ENCODE measurements at places on chromosomes 3 and 15.

DNA sequence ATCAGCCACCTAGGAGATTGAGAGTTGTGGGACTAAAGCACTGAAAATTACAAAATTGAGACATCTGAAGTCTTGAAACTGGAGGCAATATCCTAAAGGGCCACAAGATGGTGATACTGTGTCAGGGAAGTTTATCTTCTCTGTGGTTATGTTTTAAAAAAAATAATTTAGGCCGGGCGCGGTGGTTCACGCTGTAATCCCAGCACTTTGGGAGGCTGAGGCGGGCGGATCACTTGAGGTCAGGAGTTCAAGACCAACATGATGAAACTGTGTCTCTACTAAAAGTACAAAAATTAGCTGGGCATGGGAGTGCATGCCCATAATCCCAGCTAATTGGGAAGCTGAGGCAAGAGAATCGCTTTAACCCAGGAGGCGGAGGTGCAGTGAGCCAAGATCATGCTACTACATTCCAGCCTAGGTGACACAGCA, 17.9 kb upstream of the NIT2 start:
- peak; percentile 21 for DNase-seq

DNA sequence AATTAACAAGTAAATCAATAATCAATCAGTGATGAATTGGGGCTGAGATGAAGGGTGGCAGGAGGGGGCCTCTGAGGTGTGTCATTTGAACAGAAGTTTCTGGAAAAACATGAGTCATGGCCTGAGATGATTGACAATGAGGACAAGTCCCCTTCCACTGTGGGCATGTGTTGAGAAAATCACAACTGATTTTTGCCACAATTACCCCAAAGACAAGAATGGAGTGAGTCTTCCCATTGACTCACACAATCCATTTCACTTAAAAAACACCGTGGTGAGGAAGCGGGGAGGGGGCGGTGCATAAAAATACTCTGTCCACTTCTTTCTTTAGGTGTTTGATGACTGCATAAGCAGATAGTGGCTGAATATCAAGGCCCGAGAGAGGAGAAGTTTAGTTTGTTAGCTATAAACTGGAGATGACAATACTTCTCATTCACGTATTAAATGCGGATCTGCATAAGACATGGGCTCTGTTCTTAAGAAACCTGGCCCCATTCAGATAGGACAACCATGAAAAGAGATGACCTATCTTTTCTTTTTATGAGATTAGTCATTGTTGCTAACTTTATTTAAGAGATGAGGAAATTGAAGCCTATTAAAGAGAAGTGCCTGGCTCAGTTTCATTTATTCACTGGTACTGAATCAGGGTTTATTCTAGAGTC, 34.7 kb downstream of the SHC4 start:
- DNase-seq: no peak

DNA sequence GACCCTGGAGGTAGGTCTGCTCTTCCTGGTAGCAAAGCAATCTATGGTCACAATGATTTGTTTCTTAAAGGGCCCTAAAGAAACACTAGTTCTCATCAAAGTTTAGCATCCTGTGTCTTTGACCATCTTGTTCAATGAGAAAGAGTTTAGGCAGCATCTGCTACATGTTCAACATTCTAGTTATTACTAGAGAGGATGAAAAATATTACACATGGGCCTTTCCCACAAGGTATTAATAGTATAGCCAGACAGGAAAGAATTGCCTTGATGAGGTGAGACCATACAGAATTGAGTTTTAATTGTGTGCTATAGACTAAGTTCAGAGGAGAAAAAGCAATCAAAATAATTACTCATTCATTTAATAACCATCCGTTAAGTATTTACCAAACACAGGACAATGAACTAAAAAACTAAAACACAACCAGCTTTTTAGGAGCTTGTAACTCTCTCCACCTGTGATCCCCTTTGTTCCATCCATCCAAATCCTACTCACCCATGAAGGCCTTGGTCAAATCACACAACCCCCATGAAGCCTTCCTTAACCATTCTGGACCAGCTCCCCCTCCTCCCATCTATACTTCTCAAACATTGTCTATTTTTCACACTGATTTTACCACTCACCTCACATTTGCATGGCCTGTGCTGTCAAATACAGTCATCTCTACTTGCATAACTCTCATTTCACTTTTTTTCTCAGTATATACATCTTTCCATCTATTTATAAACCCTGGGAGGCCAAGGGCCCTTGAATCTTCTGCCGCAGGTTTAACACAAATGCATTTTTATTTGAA, 122.9 kb downstream of the RORA start:
- no peak for DNase-seq

DNA sequence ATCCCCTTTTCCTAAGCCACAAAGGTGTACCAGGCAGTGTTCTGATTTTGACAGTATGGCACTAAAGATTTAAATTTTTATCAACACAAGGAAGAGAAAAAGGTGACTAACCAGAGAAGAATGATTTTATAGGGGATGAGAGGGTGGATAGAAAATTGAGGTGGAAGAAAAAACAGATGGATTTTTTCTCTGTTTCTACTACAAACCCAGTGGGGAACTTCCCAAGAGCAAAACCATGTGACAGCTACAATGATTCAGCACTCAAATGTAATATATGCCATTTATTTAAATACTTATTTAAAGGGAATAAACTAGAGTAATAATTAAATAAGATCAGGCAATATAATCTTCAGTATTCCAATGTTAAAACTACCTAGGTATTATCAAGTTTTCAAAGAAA, 11.1 kb downstream of the DCUN1D1 start:
- DNase-seq: no peak

GRCh38 chr3:59880717-59881116, 830.9 kb upstream of the CFAP20DC start:
- no peak for DNase-seq

DNA sequence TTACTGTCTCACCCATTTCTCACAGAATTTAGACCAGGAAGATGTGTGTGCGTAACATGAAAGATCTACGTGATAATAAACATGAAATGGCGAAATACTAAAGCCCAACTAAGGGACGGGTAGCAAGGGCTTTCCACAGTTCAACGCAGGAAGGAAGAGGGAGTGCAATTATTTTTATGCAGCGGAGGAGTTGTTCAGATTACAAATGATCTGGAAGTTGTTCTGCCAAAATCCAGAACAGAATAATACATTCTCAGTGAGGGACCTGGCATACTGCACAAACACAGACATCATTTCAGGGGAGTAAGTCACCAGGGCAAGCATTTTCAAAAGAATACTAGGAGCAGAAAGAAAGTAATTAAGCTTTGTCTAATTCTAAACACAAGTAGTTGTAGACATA, 133.6 kb upstream of the RAP2B start:
- peak; percentile 41 for DNase-seq

GRCh38 chr3:133868186-133868585, 27.5 kb downstream of the RAB6B start:
- DNase-seq: no peak

DNA sequence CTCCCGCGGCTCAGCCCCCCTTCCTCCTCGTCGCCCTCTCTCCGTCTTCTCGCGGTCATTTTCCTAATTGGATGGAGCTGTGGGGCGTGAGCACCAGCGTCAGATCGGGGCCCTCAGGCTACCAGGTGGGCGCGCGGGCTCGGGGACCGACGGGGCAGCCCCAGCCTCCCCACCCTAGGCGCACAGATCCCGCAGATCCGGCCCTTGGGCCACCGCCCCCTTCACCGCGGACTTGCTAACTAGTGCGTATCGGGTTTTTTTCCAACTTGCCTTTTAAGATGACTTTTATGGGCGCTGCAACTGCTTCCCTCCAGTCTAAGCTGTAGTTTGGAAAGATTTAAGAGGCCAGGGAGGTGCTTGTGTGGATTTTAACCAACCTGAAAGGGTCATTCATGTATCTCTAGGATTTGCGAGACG, 1.3 kb downstream of the ZNF710 start:
- no peak for DNase-seq

GRCh38 chr3:10602769-10603768, 97.7 kb upstream of the ATP2B2 start:
- no peak for DNase-seq

GRCh38 chr15:88624156-88624970, 3.2 kb downstream of the AEN start:
- DNase-seq: peak; percentile 62

GRCh38 chr15:84006421-84006820, 229.2 kb upstream of the GOLGA6L4 start:
- no peak for DNase-seq

GRCh38 chr15:77393471-77393840, 26.4 kb downstream of the PEAK1 start:
- DNase-seq: no peak

GRCh38 chr3:64058566-64058965, 35.3 kb upstream of the PSMD6 start:
- no peak for DNase-seq

GRCh38 chr3:82410366-82410765, 648.9 kb upstream of the GBE1 start:
- DNase-seq: no peak

GRCh38 chr3:63352008-63352279, 73.8 kb downstream of the SYNPR start:
- DNase-seq: no peak

DNA sequence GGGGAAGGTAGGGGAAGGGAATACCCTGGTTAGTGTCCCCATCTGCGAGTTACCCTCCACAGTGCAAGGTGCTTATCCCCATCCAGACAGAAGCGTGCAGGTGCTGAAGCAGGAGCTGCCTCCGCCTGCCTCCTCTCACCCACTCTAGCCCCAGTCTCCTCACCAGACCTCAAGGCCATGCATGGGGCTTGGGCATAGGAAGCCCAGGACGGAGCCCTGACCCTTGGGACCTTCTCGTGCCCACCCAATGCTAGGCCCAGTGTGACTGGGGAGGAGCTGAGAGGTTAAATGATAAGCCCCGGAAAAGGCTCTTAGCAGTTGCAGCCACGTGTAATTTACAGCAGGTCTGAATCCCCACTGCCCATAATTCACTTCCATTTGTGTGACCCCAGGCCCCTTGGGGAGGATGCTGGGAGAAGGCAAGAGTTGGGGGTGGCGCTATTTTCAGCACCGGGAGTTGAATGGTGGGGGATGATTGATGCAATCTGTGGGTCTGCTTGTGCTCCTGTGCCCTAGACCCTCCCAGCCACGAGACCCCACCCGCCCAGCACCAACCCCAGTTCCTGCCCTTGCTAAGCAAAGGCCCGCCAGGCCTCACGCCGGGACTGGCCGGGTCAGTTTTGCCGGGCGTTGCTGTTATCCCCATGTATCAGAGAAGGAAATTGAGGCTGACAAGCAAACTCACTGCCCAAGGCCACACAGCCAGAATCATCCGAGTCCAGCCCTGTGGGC, 14.5 kb upstream of the PLXND1 start:
- DNase-seq: no peak

GRCh38 chr3:14138109-14138877, 13.4 kb downstream of the TMEM43 start:
- DNase-seq: no peak

DNA sequence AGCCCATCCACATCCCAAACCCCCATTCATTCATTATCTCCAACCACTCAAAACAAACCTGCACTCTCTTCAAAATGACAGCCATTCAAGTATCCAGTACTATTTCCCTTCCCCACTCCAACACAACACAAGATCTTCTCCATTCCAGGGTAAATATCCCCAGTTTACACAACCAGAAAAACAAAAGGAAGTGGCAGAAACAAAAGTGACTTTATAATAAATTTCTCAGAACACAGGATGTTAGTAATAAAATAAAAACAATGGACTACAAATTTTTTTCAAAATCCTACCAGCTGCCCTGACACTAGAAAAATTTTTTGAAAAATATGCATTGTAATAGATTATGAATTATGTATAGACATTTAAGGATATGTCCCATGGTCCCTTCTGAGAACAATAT, 14.2 kb downstream of the CPA3 start:
- no peak for DNase-seq

DNA sequence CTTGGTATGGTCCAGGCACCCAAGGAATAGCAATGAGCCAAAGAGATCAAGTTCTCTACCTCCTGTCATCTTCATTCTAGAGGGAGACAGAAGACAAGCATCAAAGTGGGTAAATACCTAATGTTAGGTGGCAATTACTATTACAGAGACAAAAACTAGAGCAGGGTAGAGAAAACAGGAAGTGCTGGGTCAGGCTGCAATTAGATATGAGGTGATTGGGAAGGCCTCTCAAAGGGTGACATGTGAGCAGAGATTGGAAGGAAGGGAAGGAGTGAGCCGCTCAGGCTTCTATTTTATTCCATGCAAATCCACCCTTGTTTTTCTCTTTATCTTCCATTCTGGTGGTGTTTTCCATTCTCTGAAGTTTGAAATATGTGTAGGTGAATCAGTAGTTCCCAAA, 37.4 kb downstream of the EBLN2 start:
- DNase-seq: no peak

DNA sequence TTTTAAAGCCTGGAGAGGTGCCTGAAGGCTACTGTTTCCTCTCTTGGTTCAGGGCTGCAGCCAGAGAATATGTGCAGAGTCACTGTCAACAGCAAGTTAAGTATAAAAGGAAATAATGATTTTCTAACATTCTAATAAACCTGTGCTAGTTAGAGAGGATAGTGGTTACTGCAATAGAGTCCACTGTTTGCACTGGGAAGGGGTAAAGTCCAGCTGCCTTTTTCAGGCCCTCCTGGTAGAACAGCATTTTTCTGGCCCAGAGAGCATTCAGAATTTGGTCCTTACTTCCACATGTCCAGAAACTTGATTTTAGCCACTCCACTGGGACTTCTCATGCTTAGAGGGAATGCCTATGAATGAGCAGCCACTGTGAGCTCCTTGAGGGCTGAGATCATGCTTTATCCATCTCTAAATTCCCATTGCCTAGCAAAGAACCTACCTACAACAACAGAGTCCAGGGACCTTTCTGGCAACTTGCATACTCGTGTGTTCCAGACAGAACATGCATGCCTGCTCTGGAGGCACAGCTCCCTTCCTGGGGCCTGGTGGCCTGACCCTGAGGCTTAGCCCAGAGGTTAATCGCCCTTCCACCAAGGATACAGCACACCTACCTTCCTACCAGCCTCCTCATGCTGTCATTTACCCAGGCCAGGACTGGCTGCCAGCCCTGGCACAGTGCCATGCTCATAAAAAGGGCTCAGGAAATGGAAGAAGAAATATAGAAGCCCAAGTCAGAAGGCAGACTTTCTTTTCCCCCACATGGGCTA, 50.3 kb upstream of the ATP13A3 start:
- no peak for DNase-seq

GRCh38 chr3:127441764-127442163, 148.8 kb downstream of the TPRA1 start:
- no peak for DNase-seq

DNA sequence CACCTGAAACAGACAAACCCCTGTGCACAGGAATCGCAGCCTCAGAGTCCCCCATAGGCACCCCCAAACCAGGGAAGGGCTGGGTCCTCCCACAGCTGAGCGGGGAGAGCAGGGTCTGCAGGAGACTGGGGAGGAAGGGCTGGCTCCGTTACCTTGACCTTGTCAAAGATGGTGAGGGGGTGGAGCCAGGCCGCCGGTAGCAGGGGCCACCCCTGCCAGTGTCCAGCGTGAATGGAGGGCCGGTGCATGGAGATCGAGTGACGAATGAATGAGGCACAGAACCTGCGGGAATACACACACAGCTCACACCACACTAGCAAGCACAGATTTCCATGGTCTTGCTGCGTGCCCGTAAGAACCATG, 102.2 kb downstream of the TMEM266 start:
- DNase-seq: no peak

Data from globus pallidus (tissue), 1 donor.